ENCODE measurements at places on chromosomes 7 and 10.

GRCh38 chr10:122663516-122664130 is 36.0 kb downstream of the C10orf120 start:
- no peak for DNase-seq

GRCh38 chr10:14056610-14057332 is 274.0 kb downstream of the FRMD4A start:
- DNase-seq = no peak

GRCh38 chr7:36905841-36906240 is 181.5 kb upstream of the AOAH start:
- DNase-seq = no peak

DNA sequence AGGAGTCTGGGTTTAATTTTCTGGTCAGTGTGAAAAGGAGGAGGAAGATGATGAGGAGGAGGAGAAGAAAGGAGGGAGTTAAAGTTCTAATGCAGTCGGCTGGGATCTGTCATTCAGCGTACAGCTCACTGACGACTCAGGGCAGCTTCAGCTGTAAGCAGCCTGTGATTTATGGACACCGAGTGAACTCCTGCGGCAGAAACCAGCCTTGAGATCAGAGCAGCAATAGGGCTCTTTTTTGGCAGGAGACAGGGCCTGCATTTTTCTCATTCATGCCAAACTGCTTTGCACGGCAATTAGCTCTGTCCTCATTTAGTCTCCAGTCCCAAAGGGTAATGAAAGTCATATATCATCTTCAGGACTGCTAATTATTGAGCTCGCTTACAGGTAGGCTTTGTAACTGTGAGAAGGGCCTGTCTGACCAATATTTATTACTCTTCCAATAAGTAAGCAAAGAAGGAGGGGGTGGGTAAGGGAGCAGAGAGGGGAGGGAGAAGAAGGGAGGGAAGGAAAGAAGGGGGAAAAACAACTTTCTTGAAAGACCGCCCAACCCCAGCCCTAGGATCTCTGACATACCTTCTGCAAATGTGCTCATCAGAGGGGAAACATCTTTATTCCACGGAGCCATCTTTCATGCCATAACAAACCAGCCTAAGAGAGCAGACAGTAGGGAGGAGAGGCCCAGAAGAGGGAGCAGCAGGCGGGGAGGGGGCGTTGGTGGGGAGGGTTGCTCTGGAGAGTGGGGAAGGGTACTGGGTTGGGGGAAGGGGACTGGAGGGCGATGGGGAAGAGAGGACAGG is 48.1 kb upstream of the COMTD1 start:
- no peak for DNase-seq

GRCh38 chr10:69835233-69835632 is 33.5 kb downstream of the COL13A1 start:
- DNase-seq = no peak

- DNase-seq = no peak
Measured at GRCh38 chr7:96578606-96579005, 131.0 kb downstream of the SEM1 start.

DNA sequence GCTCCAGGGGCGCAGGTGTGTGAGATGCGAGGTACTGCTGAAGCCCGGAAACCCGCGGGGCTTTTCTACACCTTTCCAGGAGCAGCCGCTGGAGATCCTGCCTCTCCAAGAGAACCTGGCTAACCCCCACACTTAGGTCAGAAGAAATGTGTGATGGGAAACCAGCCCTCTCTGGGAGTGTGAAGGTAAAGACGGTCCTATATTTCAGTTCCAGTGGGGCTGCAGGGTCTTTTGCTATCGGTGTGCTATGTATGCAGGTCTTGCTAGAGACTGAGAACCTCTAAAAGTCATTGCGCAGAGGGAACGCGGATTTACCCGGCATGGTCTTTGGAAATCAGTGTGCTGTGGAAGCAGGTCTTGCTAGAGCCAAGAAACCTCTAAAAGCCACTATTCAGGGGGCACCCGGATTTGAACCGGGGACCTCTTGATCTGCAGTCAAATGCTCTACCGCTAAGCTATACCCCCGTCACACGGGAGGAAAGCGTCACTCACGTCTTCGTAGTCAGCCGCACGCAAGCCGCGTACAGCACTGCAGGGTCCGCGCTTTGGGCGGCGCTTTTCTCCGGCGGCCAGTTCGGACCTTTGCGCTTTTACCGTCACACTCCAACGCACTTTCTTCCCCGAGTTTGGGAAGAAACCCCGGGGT is 46.0 kb downstream of the ZNF777 start:
- peak; percentile 36 for DNase-seq

DNA sequence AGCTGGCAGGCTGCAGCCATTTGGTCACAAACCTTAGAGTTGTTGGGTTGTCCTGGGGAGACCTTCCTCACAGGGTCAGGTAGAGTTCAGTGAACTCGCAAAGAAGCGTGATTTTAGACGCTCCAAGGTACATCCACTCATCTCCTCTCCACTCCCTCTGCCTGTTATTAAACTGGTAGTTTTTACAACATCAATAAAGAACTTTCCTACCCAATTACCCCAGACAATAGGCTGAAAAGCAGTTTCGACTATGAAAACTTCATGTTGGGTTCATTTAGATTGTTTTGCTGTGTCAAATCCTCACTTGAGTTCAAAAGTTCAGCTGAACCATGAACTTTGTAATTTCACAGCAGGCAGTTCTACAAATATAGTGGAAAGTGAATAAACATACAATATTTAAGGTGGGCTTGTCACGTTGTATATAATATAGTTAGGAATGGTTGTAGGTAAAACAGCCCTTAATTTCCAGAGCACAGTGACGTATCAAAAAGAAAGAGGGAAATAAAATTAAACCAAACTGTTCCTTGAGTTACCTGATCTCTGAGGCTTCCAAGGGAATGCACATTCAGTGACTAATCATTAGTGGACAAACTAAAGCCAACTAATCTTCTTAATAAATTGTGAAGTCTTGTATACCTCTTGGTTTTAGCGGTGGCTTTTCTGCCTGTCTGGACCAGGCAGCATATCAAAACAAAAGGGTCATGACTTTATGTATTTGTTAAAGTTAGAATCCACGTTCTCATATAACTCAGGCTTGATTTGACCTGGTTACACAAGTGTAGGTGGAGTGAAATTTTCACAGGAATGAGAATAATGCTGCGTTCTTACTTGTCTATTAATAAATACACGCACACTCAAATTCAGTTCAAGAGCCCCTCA is 100.5 kb downstream of the CYP26A1 start:
- DNase-seq = no peak

DNA sequence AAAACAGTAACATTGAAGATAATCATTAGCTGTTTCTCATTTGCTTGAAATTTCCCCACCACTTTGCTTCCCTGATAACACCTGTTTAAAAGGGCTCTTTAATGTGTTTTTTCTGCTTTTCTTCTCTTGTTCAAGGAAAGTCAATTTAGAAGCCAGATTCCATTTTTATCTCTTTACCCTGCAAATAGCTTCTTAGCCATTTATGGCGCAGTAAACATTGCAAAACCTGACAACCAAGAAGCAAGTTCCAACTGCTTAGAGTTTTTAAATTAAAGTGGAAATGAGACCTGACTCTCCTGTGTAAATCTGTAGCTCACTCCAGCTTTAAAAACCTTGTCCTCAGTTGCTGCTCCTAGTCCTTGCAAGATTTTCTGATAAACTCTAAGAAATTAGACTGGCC is 30.1 kb downstream of the SGPL1 start:
- no peak for DNase-seq

- DNase-seq = no peak
Measured at GRCh38 chr7:151806204-151806603, 70.7 kb downstream of the PRKAG2 start.

GRCh38 chr7:75842836-75843446 is 29.3 kb upstream of the CCL24 start:
- DNase-seq = no peak

GRCh38 chr10:8238986-8239385 is 184.5 kb downstream of the GATA3 start:
- no peak for DNase-seq

- DNase-seq = no peak
Measured at GRCh38 chr10:95987685-95988426, 55.5 kb upstream of the CCNJ start.

DNA sequence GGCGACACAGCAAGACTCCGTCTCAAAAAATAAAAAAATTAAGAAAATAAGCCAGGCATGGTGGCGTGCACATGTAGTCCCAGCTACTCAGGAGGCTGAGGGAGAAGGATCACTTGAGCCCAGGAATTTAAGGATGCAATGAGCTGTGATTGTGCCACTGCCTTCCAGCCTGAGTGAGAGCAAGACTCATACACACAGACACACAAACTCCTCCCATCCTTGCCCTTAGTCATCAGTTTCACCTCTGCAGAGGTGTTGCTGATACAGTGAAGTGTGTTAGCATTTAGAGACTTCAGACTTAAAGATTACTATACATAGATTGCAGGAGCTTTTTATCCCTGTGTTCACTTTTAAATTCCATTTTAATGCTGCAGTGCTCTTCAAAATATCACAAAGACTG is 5.5 kb upstream of the H2AZ2 start:
- DNase-seq = no peak

DNA sequence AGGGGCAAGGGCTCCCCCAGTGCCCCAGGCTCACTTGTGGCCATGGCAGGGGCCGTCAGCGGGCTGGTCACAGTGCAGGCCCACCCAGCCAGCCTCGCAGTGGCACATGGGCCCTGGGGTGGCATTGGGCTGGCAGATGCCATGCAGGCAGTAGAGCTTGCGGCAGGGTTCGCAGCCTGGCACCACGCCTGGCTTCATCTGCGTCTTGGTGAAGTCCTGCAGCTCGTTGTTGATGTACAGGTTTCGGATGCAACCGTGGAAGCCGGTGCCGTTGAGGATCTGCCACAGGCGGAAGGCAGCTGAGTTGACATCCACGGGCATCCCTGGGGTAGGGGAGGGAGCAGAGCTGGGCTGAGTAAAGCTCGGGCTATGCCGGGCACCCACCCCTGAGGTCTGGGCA is 170.6 kb downstream of the LCOR start:
- DNase-seq = no peak

- DNase-seq = no peak
Measured at GRCh38 chr10:119801998-119802538, 70.6 kb downstream of the MCMBP start.

DNA sequence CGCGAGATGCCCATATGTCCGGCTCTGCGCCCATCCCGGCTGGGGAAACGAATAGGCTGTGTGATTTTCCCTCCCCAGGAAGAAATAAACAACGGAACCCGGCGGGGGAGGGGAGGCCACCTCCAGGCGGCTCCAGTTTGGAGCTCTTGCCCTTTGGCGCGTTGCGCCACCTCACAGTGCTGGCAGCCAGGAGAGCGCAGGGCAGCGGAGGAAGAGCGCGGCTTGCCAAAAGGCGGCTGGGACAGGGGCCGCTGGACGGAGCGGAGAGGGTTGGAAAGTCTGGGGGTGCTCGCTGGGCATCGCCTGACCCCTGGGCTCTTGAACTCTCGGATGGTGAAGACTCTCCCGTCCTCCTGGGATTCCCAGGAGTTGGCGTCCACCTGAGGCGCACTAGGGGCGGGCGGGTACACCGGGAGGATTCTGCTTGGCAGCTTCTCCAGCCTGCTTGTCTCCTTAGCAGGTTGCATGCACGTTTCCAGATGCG is 5.3 kb upstream of the NEUROG3 start:
- no peak for DNase-seq

GRCh38 chr7:12759151-12759550 is 71.7 kb downstream of the ARL4A start:
- no peak for DNase-seq

DNA sequence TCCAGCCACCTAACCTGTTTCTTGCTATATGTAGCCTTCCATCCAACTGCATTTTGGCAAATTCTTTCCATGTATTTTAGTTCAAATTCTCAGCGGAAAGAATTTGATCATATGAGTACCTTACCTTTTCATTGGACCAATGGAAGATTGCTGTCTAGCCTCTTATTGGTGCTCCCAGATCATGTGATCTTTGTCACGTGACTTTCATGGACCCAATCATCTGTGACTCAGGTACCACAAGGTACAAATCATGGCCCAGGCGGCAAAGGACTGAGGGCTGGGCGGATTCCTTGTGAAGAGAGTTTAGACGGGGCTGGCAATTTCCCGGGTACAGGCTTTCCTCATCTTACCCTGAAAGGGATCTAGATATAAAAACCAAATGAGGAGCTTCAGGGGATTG is 85.9 kb upstream of the TBX20 start:
- DNase-seq = no peak

- DNase-seq = peak; percentile 35
Measured at GRCh38 chr7:114931656-114932011, 9.7 kb downstream of the MDFIC start.

All from activated CD4-positive, alpha-beta T cell treated with anti-CD3 and anti-CD28 coated beads for 4 hours (primary cell).